ENCODE measurements at places on chromosomes 2 and 18.

GRCh38 chr2:197307236-197307932 lies 3.2 kb downstream of the ANKRD44 start:
- no peak for DNase-seq

- no peak for DNase-seq
Measured at GRCh38 chr2:217657252-217657651, 345.5 kb downstream of the TNS1 start.

DNA sequence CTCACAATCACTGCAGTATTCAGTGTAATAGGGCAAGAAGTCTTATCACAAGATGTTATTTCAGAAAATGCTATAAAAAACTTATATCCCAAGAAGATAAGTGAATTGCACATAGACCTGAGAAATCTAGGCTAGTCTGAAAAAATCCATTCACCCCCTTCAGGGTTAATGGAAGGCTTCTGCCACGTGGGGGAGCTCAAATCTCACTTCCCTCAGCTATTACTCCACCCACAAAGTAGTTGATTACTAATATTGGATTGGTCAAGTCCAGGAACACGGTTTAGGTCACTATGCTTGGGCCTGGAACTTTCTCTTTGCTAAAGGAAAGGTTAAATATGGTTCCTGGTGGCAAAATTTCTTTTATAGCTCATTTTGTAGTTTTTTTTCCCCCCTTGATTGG lies 51.2 kb upstream of the ADAM23 start:
- no peak for DNase-seq

GRCh38 chr2:68809324-68810240 lies 61.6 kb downstream of the BMP10 start:
- no peak for DNase-seq

- no peak for DNase-seq
Measured at GRCh38 chr18:51523671-51524070, 326.2 kb upstream of the MEX3C start.

- no peak for DNase-seq
Measured at GRCh38 chr2:171346723-171347557, 86.8 kb downstream of the METTL8 start.

- DNase-seq = no peak
Measured at GRCh38 chr2:429575-430254, 141.8 kb upstream of the ALKAL2 start.

GRCh38 chr2:45497355-45497754 lies 113.7 kb downstream of the SRBD1 start:
- no peak for DNase-seq

GRCh38 chr2:19893520-19894133 lies 8.2 kb downstream of the TTC32 start:
- no peak for DNase-seq

DNA sequence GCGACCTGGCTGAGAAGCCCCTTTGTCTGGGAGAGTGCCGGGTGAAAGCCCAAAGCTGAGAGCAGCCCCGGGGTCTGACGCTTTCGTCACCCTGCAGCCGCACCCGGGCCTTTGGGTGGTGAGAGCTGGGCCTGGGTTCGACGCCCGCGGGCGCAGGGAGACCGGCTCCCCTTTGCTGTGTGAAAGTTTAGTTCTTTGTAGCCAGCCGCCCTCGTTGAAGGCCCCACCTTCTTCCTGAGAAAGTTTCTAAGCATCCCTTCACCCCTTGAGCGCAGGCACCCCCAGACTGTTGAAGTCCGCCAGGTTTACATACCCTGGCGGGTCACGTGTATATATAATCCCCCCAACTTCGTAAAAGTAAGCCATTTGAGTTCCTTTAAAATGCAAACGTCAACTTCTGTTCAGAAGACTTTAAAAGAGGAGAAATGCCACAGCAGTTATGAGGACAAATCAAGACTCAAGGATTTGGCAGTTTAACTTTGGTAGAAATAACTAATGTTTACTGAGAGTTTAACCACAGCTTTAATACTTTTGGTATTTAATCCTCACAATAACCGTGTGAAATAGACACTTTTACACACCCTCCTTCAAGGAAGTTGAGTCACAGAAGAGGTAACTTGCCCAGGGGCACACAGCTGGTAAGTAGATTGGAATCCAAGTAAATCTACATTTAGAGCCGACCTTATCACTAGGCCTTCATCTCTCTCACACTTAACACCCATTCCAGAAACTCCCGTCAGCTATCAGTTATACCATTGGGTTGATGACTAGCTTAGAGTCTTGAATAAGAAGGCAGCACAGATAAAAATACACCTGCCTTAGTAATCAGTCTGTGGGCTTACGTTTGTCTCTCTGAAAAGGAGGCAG lies 1.1 kb upstream of the MBOAT2 start:
- DNase-seq = no peak

Data from stimulated activated CD8-positive, alpha-beta memory T cell treated with anti-CD3 and anti-CD28 coated beads, Interleukin-15, amount 100 ng/mL, for 24 hours (primary cell).